Activated CD4-positive, alpha-beta T cell treated with anti-CD3 and anti-CD28 coated beads for 4 hours (primary cell): ENCODE measurements at places on chromosomes 6 and 20.
A peak's percentile ranks its signal among the peaks of the same experiment; 100 is the strongest.

GRCh38 chr20:40225596-40225995 lies 463.4 kb downstream of the MAFB start:
- no peak for DNase-seq

DNA sequence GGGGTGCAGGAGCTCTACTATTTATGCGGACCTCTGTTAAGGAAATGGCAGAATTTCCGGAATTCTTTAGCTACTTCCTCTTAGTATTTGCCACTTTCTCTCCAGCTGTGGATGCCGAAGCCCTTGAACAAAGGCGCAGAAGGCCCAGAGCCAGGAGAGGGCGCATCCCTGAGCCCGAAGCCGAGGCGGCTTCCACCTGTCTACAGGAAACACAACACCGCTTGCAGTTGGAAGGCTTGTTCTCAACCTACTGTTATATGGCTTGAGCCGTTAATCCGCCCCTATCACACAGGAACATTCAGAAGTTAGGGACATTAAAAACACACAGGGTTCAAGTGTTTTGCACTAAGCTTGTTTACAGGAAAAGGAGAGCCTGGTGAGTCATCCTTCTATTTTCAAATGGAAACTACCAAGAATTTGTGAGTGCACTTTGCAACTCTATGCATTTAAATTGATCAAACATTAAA lies 417.1 kb downstream of the BCKDHB start:
- DNase-seq, result no peak

DNA sequence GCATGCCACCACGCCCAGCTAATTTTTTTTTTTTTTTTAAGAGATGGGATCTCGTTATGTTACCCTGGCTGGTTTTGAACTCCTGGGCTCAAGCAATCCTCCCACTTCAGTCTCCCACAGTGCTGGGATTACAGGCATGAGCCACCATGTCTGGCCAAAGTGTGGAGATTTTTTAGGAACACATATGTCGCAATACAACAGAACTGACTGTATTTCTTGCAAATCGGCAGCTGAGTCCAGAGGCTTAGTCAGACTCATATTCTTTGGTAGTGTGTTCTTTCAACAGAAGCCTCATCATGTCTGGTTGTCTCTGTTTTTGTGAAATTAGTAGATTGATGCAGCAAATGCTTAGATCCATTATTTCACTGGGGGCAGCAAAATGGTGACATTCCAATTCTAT lies 23.9 kb upstream of the CD164 start:
- no peak for DNase-seq

GRCh38 chr20:47659904-47660601 lies 125.2 kb downstream of the SULF2 start:
- DNase-seq, result no peak

DNA sequence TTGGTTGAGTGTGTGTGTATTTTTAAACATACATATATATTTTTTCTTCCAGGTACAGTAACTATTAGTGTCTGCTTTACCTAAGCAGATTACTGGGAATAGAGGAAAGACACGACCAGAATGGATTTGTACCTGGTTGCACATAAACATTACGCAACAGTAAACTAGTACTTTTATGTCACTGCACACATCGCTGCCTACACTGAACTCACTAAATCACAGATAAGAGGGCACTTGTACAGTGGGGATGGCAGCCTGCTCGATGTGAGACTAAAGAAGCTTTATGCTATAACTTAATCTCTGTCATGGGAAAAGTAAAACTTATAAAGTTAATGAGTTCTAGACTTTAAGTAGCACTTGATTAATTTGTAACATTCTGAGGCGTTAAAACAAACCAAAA lies 89.5 kb upstream of the SIM1 start:
- DNase-seq, result no peak

DNA sequence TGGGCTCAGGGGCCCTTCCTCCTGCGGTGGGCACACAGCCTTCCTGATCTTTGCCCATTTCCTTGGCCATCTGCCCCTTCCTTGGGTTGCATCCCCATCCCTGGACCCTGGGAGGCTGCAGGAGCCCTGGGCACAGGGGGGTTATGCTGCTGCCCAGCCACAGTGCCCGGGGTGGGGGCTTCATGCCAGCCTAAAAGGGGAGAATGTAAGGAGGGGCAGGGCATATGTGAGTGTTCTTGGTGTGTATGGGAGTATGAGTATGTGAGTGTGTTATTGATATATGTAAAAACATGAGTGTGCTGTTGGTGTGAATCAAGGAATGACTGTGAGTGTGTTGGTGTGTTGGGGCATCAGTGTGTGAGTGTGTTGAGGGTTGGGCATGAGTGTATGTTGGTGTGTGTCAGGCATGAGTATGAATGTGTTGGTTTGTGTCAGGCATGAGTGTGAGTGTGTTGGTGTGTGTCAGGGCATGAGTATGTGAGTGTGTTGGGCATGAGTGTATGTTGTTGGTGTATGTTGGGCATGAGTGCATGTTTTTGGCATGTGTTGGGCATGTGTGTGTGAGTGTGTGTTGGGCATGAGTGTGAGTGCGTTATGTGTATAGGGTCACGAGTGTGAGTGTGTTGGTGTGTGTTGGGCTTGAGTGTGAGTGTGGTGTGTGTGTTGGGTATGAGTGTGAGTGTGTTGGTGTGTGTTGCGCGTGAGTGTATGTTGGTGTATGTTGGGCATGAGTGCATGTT lies 14.7 kb upstream of the CST8 start:
- no peak for DNase-seq

GRCh38 chr6:78861509-78861908 lies 5.8 kb upstream of the IRAK1BP1 start:
- DNase-seq, result no peak

- no peak for DNase-seq
Measured at GRCh38 chr6:138431256-138432062, 27.4 kb downstream of the HEBP2 start.

DNA sequence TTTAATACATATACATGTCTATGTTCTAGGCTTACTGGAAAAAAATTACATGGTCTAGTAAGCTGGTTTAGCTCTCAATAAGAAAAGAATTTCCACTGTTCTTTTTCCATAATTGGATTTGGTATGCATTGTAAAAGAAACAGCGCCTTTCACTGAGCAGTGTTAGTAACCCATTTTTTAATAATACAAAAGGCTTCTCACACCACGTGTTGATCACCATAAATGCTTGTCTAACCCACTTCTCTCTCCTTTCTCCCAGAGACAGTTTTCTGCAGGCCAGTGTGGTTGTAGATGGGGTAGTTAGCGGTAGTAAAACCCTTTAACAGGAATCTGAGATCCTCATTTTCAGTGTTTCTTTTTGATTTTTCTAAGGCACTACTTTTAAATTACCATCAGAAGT lies 348.7 kb upstream of the MANEA start:
- no peak for DNase-seq

- DNase-seq, result no peak
Measured at GRCh38 chr6:7878401-7878964, 32.1 kb downstream of the TXNDC5 start.

DNA sequence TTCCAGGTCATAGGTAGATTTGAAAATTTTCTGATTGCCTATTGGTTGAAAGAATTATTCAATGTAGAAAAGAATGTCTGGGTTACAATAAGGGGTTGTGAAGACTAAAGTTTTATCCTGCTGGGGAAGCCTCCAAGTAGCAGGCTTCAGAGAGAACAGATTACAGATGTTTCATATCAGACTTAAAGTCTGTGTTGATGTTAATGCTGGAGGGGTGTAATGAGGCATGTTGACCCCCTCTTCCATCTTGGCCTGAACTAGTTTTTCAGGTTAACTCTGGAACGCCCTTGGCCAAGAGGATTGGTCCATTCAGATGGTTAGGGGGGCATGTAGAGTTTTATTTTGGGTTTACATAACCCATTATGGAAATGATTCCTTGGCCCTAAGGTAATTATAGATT lies 356.2 kb downstream of the UTRN start:
- no peak for DNase-seq

DNA sequence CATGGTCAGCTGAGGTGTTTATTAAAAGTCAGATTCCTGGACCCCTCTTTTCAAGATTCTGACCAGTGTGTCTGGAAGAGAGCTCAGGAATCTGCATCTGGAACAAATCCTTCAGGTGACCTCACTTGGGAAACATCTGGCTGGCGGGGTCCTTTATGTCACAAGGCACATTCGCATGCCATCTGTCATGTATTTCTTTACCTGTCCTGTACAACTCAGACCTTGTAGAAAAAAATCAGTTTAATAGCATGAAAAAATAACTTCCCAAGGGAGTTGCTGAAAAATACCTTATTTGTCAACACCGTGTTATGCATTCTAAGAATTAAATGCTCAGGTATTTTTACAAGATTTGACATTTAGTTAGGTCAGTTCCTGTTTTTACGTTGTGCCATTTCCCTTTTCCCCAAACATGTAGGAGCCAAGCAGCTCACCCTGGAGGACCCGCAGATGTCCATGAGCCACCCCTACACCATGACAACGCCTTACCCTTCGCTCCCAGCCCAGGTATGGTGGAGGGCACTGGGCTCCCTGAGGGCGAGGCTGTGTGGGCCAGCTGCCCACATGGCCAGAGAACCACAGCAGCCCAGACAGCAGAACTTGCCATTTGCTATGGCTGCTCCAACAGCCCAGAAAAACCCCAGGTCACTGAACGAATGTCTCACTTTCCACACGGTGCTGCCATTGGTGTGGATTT lies 4.0 kb downstream of the IRF4 start:
- peak; percentile 16 for DNase-seq

DNA sequence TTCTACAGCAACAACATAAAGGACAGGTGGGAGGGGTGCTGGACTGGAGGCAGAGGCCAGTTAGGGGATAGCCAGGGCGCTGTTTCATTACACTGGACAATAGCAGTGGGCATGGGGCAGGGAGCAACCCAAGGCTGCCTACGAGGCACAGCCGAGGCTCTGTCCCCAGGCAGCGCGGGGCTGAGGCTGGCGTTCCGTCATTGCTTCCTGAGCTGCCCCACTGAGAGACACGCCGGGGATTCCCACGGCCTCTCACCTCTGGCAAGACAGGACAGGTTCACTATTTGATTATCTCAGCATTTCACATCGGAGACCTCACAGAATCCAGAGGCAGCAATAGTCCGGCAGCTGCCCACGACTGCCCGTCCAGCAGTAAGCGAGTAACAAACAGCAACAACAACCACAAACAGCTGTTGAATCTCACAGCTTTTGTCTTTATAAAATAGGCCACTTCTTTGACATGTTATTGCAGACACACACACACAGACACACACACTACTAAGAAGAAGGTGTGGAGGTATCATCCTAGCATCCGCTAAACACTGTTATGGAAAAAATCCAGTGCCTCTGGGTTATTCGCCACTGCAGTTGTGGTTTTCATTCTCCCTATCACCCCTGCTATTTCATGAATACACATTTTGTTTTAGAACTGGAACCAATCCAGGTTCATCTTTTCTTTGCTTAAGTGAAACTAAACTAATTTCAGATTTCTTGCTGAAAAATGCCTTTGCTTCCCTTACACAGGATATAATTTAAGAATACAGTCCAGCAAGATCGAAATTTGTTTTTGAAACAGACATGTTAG lies 19.5 kb downstream of the KIF25 start:
- DNase-seq, result no peak

- DNase-seq, result no peak
Measured at GRCh38 chr6:33028220-33028849, 18.9 kb upstream of the HLA-DOA start.

- peak; percentile 12 for DNase-seq
Measured at GRCh38 chr20:53322651-53323050, 271.0 kb downstream of the ZNF217 start.

DNA sequence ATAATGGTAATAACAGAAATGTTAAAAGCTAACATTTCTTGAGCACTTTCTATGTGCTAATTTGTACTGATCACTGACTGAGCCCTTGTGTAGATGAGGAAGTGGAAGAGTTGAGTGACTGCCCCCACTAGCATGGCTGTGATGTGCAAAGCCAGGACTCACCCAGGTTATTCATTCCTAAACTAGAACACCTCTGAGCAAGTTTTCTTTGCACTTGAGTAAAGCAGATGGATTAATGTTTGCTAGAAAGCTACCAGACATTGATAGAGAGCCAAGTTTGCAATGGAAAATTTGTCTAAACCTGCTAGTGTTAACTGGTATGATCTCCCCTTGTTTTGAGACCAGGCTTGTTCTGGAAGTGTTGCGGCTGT lies 467.4 kb upstream of the PLCB4 start:
- no peak for DNase-seq

DNA sequence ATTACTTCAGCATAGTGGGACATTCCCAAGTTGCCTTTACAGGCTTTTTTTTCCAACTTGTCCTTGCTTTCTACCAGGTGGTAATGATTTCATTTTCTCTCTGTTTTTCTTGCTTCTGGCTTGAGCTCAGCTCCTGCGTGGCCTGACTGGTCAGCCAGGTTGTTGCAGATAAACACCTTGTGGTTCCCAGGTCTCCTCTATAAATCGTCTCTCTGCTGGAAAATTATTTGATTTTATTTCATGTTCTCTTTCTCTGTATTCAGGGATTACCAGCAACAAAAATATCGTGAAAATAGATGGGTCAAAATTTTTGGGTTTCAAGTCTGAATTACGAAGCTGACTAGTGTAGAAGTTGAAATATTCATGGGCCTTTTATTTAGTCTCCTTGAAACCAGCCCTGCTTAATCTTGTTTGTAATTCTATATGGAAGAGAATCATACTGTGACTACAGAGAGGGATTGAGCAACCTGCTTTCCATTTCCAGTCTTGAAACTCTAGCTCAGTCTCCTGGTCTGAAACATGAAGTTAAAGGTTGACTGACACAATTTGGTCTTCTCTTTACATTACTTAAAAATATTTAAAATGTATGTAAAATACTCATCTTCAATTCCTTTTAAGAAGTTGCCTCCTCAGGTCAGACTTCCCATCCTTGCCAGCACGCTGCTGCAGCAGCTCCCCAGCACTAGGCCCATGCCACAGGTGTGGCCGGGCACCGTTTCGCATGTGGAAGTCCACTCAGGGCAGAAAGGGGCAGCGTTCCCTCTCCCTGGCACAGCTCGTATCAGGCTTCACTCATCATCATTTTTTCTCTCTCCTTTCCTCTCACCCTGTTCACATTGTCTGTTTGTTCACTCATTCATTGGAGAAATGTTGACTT lies 7.1 kb downstream of the DUSP22 start:
- DNase-seq, result no peak

DNA sequence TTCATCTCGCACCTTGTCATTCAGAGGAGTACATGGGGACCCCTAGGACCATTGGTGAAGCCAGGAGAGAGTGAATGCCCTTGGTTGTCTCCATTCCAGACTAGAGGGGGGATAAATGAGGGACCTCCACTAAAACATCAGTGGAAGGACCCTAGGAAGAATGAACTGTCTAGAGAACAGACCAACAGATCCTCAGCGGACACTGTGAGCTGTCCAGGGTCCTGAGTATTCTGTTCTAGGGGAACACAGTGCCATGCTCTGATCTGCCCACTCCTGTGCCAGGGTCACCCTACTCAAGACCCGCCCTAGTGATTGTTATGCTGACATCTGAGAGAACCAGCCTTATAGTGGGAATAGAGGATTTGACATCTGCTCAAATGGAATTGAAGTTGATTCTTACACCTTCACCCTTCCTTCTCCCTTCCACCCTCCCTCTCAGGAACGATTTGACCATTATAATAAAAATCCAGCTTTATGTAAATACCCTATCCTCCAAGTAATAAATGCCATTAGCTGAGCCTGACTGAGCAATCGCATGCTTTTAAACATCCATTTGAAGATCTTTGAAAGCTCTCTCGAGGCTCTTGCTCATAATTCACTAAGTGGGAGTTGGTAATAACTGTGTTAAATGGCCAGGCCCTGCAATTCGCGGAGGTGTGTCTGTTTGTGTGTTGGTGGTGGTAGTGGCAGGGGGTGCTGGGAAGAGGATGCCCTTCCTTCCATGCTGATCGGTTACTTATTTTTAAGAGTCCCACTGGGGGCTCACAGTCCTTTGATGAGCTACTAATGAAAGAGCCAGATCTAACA lies 43.6 kb upstream of the SLC32A1 start:
- DNase-seq, result no peak

- no peak for DNase-seq
Measured at GRCh38 chr6:158816329-158816728, 2.8 kb downstream of the EZR start.
